Activated T-cell treated with anti-CD3 and anti-CD28 coated beads, Interleukin-2, amount 50 U/mL, for 1 hour (primary cell): ENCODE measurements at places on chromosomes 2 and 18.

DNA sequence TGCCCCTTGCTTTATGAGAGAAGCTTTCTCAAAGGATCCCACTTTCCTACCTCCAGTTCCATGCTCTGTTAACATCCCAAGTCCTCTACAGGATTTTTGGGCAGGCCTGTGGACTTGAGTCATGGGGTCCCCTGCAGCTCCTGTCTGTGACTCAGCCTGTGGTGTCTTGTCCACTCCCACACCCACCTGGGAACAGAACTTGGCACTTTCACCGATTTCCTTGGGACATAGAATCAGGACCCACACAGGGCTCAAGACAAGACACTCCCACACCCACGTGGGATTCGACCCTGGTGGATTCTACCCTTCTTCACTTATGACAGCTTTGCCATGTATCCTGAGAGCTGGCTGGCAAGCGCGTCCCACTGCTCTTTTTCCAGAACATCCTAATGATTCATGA lies 30.7 kb upstream of the HDAC4 start:
- DNase-seq = no peak

GRCh38 chr2:108607706-108608301 lies 73.5 kb downstream of the LIMS1 start:
- DNase-seq = peak; percentile 57

GRCh38 chr2:173909846-173910245 lies 55.3 kb downstream of the SP3 start:
- DNase-seq = no peak

GRCh38 chr2:168611896-168612650 lies 156.0 kb downstream of the CERS6 start:
- no peak for DNase-seq

GRCh38 chr18:55953326-55953725 lies 365.3 kb upstream of the TCF4 start:
- no peak for DNase-seq

- DNase-seq = no peak
These were observed 4.9 kb upstream of the CYS1 start for GRCh38 chr2:10085043-10085667.

- DNase-seq = peak; percentile 51
These were observed 57.1 kb downstream of the ZFP36L2 start for GRCh38 chr2:43169099-43169945.

- DNase-seq = no peak
These were observed 56.3 kb upstream of the UPP2 start for GRCh38 chr2:158045362-158045761.

DNA sequence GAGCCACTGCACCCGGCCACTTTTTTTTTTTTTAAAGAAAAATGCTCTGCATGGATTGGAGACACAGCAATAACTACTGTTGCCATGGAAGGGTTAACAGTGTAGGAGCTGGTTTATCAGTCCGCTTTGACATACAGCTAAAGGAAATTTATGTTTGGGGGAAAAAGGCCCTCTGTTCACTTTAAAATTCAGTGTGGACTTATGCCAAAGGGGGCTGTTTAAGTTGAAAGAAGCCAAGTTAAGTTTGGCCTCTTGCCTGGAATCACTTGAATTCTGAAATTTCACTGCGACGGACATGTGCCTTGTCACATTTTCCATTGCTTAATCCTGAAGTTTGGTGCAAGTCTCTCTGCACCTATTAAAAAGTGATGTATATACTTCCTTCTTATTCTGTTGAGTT lies 3.1 kb downstream of the KCNE4 start:
- no peak for DNase-seq

- DNase-seq = no peak
These were observed 14.2 kb downstream of the IL18RAP start for GRCh38 chr2:102437122-102437521.

DNA sequence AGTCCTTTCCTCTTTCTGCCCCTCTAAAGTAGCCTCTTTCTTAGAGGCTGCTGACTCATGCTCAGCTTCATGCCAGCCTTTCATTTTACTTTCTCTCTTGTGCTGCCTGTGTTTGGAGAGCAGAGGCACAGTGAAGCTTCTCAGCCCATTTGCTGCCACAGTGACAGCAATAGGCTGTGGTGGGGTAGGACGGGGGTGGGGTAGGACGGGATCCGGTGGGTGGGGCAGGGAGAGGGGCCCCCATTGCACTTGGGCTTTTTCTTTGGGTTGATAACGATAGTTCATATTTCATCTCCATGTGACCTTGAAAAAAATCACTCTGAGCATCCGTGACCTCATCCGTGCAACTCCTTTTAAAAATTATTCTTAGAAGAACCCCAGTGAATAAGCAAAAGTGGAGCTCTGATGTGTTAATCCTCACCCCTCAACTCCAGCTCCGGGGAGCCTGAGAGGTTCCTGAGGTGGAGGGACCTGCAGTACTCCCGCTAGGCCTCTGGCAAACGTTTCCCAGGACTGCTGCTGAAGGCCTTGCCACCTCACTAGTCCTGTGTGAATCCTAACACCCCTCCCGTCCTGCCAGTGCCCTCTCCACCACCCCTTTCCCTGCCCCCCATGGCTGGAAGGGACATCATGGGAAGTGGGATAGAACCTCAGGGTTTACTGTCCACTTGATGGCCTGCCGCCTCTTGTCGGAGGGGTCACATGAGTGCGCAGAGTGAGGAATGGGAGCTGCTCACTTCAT lies 70.8 kb downstream of the INPP4A start:
- DNase-seq = no peak

DNA sequence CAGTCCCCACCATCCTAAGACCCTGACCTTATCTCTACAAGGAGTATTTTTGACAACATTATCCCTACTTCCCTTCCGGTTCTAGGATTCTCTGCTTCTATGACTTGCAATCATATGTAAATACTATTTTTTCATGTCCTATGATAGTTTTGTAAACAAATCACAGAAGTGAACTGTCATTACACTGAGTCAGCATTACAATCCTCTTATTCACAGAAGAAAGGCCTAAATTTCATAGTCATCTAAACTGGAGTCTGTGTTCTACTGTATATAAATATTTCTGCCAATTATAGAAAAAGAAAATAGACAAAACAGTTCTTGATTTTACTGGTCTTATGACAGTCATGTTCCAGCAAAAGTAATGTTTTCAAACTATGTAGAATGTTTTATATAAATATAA lies 265.1 kb downstream of the NCKAP5 start:
- no peak for DNase-seq

GRCh38 chr2:120388222-120389035 lies 42.5 kb downstream of the INHBB start:
- peak; percentile 4 for DNase-seq
